ENCODE measurements at places on chromosomes 2 and 18.

GRCh38 chr2:9547262-9547991 lies 8.2 kb downstream of the ADAM17 start:
- DNase-seq: no peak

DNA sequence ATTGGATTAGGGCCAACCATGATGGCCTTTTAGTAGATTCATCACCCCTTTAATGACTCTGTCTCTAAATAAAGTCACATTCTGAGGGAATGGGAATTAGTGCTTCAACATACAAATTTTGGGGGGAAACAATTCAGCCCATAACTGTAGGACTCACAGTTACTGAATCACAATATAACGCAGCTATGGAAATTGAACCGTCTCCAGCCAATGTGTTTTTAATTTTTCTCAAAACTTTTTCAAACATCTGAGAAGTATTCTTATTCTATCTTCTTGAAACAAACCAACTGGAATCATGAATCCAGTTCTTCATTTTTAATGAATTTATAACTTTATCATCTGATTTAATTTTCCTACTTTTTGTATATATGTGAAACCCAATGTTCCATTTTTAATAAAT lies 373.1 kb upstream of the SYT4 start:
- no peak for DNase-seq

DNA sequence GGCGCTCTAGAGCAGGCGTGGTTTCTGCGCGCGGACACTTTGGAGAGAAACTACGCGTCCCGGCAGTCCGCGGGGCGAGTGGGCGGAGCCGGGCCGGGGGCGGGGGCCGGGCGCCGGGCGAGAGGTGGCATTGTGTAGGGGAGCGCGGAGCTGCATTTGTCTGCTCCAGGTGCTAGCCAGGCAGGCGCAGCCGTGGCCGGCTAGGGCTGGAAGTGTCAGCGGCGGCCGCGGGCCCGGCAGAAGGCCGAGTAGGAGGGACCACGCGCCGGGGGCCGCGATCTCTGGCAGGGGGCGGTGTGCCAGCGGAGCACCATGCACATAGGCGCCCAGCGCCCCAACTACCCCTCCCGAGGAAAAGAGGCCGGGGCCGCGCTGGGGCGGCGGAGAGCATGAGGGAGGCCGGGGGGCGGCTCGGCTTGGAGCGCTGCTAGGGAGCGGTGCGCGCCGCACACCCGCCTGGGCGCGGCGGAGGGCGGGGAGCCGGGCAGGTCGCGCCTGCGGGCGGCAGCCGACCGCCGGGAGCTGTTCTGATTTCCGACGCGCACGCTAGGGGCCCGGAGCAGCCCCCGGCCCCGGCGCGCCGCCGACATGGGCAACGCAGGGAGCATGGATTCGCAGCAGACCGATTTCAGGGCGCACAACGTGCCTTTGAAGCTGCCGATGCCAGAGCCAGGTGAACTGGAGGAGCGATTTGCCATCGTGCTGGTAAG lies at the start of gene FMNL2:
TSS of gene FMNL2 (plus strand) at position 159 of the 710 bp plus-strand sequence.
- DNase-seq: peak; percentile 45

GRCh38 chr2:70984576-70985282 lies 6.3 kb downstream of the ANKRD53 start:
- DNase-seq: peak; percentile 79

GRCh38 chr2:101630224-101630949 lies 67.1 kb upstream of the MAP4K4 start:
- DNase-seq: peak; percentile 54

DNA sequence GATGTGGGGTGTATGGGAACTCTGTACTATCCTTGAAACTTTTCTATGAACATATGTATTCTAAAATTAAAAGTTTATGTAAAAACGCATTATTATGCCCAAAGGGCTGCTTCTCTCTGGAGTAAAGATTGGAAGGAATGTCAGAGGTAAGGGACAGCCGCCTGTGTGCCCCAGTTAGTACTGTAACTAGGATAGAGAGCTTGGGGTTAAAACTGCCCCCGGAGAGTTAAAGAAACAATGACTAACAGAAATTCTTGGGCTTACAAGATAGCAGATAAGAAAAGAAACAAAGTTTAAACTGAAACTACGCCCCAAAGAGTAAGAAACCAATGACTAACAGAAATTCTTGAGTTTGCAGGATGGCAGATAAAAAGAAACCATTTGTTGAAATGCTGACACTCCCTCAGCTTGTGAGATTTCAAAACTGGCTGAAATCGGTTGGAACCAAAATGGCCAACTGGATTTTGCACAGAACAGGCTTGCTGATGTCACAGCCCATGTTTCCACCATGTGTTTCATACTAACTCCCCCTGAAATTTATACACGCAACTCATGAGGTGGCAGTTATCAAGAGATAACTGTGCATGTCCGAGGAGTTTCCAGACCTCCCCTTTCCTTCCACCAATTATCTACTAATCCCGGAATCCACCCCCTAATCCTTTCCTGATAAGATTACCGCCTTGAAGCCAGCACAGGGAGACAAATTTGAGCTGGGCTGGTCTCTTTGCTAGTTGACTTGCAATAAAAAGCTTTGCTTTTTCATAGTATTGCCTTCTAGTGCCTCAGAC lies 8.7 kb upstream of the TXNDC2 start:
- DNase-seq: peak; percentile 73

- no peak for DNase-seq
Measured at GRCh38 chr2:51490576-51491234, 458.8 kb upstream of the NRXN1 start.

- DNase-seq: peak; percentile 5
Measured at GRCh38 chr2:188937228-188938220, 36.6 kb upstream of the COL3A1 start.

DNA sequence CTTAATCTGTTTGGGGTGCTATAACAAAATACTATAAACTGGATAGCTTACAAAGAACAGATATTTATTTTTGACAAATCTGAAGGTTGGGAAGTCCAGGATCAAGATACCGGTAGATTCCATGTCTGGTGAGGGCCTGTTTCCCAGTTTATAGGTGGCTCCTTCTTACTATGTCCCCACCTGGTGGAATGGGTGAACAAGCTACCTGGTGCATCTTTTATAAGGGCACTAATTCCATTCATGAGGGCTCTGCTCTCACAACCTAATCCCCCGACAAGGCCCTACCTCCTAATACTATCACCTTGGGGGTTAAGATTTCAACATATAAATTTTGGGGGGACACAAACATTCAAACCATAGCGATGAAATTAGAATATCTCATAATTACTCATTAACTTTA lies 15.6 kb upstream of the NEMP2 start:
- DNase-seq: no peak

- DNase-seq: no peak
Measured at GRCh38 chr2:212337036-212337435, 201.6 kb downstream of the ERBB4 start.

GRCh38 chr2:68441179-68441993 lies 25.7 kb downstream of the FBXO48 start:
- peak; percentile 86 for DNase-seq

DNA sequence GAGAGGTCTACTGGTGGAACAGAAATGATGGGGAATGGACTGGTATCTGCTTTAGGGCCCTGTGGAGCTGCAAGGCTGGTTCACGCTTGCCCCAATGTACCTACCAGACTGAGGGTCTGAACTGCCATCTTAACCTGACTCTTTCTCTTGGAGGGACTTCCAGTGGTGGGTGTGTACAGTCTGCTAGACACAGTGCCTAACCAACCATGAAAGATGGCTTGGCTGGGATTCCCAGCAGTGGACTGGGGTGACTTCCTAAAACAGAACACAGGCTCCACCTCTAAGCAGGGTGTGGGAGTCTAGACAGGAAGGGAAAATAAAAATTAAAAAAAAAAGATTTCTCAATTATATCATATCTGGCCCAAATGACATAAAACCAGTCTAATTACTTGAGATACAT lies 25.5 kb upstream of the MYO3B start:
- DNase-seq: no peak

- DNase-seq: no peak
Measured at GRCh38 chr2:167726788-167727187, 520.6 kb downstream of the STK39 start.

DNA sequence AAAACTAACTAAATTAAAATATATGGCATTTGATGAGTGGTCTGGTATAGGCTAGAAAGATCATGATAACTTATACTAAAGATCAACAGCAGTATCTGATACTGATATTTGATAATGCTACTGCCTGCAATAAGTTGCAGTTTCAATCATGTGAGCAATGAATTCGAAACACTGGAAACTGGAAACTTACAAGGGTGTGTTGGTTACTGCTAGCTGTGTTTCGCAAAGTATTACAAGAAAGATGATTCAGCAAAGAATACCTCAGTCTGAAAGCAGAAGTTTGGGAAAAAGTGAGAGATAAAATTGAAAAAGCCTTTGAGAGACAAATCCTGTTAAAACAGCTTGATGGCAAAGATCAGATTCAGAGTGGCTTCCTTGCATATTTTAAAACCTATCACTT lies 294.5 kb downstream of the CCDC178 start:
- no peak for DNase-seq

- DNase-seq: peak; percentile 30
Measured at GRCh38 chr2:64212801-64213321, 68.6 kb upstream of the PELI1 start.

DNA sequence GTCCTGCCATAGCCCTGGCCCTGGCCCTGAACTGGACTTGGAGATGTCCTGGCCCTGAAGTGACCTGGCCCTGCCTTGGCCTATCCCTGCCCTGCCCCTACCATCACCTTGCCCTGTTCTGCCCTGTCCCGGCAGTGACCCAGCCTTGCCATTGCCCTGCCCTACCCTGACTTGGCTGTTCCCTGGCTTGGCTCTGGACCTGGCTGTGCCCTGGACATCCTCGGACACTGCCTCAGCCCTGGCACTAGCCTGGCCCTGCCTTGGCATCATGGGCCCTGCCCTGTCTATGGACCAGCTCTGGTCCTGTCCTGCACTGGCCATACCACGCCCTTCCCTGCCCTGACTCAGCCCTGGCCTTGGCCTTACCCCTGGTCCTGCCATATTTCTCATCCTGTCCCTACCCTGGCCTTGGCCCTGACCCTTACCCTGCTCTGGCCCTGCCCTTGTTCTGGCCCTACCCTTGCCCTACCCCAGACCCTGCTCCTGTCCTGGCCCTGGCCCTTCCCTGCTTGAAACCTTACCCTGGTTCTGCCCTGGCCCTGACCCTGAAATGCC lies 6.1 kb upstream of the ANKRD62 start:
- DNase-seq: no peak

DNA sequence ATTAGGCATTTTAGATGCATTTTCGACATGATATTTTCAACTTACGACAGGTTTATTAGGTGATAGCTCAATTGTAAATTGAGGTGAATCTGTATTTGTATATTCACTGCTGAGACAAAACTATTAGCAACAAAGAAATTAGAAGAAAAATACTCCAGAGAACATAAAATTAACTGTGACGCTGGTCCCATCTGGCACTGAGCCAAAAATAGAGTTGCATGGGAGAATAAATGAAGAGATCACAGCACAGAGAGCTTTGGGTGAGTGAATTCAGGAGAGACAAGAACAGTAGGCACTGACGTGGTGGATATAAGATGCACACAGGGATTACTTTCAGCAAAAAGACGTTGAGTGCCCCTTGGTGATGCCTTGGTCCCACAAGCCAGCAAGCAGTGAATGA lies 306.2 kb upstream of the RAB6C start:
- DNase-seq: no peak

GRCh38 chr2:238066218-238066617 lies 5.4 kb downstream of the SCLY start:
- no peak for DNase-seq

GRCh38 chr2:201891676-201892075 lies 85.3 kb downstream of the CDK15 start:
- peak; percentile 7 for DNase-seq

DNA sequence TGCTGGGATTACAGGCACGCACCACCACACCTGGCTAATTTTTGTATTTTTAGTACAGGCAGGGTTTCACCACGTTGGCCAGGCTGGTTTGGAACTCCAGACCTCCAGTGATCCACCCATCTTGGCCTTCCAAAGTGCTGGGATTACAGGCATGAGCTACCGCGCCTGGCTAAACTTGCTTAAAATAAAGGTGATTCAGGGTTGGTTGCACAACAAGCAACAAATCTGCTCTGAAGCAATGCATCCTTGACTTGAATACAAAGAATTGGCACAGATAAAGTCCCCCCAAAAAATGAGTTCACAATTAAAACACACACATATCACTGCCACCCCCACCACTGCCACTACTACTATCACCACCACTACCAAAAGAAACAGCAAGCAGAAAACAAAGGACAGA lies 34.9 kb downstream of the CCDC88A start:
- DNase-seq: no peak

DNA sequence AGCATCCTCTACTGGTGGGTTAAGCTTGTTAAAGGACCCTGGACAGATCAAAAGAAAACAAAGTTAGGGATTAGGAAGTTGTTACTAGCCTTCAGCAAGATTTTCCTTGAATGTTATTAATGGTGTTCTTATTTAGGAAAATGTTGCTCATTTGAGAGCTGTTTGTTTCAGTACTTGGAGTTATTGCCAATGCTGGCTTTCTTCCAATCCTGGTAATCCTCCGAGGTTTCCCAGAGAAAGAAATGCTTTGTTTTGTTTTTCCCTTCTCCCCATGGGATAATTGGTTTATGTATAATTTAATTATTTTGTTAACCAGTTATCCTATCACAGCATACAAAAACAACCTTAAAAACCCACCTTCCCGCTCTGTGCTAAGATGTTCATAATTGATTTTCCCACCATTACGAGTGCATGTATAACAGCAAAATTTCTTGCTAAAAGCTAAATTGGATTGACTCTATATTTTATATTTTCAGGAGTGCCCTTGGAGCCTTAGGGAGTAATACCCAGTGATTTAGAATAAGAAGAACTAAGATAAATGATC lies 79.8 kb downstream of the MGAT5 start:
- no peak for DNase-seq

GRCh38 chr2:152594792-152595191 lies 122.5 kb downstream of the PRPF40A start:
- DNase-seq: no peak

GRCh38 chr2:34012715-34013302 lies 413.7 kb upstream of the FAM98A start:
- peak; percentile 63 for DNase-seq

GRCh38 chr2:107383691-107384090 lies 443.0 kb upstream of the RGPD4 start:
- no peak for DNase-seq

- no peak for DNase-seq
Measured at GRCh38 chr2:74548285-74548899, 5.3 kb downstream of the LOXL3 start.

- DNase-seq: no peak
Measured at GRCh38 chr18:9184998-9185613, 48.5 kb downstream of the ANKRD12 start.

- peak; percentile 52 for DNase-seq
Measured at GRCh38 chr2:84971510-84972206, 697 bp downstream of the KCMF1 start.

- DNase-seq: no peak
Measured at GRCh38 chr18:61546590-61546989, 213.4 kb downstream of the CDH20 start.

DNA sequence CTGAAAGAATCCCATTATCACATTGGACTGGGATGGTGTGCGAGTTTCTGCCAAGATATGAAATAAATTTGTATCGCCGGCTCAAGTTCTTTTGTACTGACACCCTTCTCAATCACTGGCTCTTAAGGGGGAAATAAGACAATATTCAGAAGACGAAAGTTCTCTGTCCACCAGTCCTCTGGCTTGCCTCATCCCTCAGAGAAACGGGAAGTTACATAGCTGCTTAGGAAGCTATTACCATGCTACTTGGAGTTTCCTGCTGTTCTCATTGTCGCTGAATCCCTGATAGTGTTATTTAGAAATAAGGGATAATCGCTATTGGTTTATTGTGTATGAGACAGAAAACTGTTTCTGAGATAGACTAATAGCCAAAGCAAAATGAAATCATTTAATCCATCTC lies 205.0 kb upstream of the ZNF521 start:
- DNase-seq: no peak

- no peak for DNase-seq
Measured at GRCh38 chr2:175168564-175168945, 552 bp upstream of the ATF2 start.

Measured in HT-29 (cell line).